ENCODE measurements at places on chromosomes 13 and 19.

GRCh38 chr13:98228661-98229341 lies 51.7 kb upstream of the RNF113B start:
- DNase-seq: no peak

DNA sequence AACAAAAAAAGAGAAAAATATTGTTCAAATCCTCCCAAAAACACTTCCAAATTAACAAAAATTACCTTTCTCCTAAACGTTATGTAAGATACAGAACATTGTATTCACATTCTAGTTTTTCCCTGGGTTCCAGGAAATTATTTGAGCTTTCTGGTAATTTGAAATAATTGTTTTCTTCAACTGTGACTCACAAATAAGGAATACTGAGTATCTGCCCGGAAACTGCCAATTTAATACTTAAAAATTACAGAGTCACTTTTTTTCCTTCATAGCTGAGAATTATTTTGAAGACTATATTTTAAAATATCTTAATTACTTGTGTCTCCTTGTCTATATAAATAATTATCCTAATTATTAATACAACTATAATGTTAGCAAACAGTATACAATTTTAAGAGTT lies 709.0 kb upstream of the ARGLU1 start:
- no peak for DNase-seq

DNA sequence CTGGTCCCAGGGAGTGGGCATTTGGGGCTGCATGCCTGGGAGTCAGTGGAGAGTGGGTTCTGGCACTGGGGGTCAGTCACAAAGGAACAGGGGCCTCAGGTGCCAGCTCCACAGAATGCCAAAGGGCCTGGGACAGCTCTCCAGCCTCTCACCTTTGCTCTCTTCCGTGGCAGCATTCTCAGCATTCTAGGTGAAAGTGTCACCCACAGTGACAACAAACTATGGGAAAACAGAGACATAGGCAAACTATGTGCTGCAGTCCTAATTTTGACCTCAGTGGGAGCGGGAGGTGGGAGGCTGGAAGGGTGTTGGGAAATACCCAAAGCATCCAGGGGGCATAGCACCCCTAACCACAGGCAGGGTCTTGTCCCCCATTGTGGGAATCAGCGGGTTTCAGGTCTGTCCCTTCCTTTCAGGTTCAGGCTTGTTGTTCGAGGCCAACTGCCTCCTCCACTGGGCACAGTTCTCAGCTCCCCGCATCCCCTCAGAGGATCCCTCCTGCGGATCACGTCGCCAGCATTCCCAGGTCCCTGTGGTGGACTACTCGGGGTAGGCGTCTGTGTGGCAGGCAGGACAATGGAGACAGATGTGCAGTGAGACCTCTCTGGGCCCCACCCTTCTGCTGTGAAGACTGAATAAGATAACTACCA lies 52.4 kb downstream of the TSHZ3 start:
- DNase-seq: no peak

- peak; percentile 70 for DNase-seq
Measured at GRCh38 chr19:38233740-38234251, 9.8 kb upstream of the DPF1 start.

GRCh38 chr13:49454388-49455006 lies 10.4 kb downstream of the SETDB2 start:
- no peak for DNase-seq

DNA sequence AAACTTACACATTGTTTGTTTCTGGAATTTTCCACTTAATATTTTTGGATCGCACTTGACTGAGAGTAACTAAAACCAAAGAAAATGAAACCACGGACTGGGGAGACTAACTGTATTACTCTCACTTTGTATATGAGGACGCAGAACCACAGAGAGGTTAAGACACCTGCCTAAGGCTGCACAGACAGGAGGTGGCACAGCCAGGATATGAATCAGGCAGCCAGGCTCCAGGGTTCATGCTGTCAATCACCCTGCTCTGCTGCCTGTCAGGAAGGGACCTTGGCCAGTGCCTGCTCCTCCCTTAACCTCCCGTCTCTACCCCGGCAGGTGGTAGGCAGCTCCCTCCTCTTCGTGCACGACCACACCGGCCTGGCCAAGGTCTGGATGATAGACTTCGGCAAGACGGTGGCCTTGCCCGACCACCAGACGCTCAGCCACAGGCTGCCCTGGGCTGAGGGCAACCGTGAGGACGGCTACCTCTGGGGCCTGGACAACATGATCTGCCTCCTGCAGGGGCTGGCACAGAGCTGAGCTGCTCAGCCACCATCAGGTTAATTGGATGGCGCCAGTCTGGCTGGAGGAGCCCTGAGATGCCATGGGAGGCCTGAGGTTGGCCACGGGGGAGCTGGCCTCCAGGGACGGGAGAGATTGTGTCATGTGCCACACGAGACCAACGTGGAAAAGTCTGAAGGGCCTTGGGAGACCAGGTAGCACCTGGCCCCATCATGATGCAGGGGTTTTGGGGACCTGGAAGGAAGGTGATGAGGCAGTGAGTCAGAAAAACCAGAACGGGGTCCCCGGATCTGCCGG lies 11.0 kb downstream of the ACTMAP start:
- no peak for DNase-seq

- DNase-seq: no peak
Measured at GRCh38 chr19:13401388-13401787, 104.9 kb downstream of the CACNA1A start.

GRCh38 chr13:46210362-46211083 lies 1.2 kb upstream of the LRRC63 start:
- DNase-seq: no peak

DNA sequence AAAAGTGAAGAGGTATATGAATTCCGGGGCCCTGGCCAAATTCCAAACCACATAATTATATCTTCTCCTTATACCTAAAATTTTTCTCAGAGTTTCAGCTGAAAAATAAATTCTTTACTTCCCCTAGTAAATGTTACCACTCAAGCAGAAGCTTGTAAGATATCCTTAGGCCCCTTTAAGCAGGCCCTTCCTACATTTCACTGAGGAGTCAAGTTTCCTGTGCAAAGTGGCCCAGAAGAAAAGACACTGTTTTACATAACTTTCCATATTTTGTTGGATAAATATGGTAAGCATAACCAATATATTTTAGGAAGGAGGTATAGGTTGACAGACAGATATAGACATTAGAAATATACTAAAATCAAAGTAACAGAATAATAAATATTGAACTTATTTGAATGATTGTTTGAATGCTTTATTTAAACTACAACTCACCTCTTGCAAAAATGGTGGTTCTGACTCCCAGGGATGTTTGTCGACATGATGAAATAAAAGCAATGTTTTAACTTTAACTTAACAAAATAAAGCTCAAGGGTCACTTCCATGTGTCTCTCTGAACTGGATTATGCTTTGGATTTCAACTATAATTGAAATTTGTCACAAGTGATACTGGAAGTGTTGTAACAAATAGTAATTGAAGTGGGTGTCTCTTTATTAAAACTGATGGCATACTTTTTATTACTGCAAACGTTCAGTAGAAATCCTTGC lies 141.2 kb downstream of the SPRY2 start:
- DNase-seq: no peak

- DNase-seq: peak; percentile 86
Measured at GRCh38 chr19:11339254-11340098, at the start of gene RAB3D. TSS of gene RAB3D (minus strand) at chr19:11339657. CDS start at chr19:11337399, 2,258 bp downstream.

- no peak for DNase-seq
Measured at GRCh38 chr13:30920162-30920909, 12.1 kb upstream of the TEX26 start.

DNA sequence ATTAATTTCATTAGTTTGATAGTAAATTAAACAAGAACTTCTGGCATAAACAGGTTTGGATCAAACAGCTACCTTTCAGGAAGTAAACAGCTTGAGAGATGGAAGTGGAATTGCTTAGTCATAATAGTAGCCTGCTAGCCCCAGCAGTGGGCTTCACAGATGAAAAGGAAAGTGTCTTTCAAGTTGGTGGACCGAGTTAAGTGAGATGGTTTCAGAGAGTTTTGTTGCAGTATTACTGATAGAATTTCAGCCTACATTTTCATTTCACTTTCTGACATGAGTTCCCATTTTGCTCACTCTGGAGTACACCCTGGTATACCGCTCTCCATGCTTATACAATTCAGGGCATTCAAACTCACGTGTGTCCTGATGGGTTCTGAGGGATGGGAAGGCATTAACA lies 2.0 kb upstream of the PTOV1 start:
- DNase-seq: no peak

DNA sequence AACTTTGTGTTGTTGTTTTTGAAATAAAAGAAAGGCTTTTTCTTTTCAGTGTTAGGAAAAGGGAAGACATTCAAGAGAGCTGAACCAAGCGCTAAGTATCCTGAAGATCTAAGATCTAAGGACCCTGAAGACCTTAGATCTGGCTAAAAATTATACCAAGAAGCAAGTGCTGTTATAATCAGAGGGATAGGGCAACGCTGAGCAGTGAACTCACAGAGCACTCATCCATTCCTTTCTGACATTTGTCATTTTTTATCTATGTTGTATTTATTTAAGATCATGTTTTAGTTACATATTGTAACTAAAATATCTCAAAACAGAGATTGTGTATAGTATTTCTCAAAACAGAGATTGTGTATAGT lies 60.5 kb upstream of the FAM216B start:
- no peak for DNase-seq

DNA sequence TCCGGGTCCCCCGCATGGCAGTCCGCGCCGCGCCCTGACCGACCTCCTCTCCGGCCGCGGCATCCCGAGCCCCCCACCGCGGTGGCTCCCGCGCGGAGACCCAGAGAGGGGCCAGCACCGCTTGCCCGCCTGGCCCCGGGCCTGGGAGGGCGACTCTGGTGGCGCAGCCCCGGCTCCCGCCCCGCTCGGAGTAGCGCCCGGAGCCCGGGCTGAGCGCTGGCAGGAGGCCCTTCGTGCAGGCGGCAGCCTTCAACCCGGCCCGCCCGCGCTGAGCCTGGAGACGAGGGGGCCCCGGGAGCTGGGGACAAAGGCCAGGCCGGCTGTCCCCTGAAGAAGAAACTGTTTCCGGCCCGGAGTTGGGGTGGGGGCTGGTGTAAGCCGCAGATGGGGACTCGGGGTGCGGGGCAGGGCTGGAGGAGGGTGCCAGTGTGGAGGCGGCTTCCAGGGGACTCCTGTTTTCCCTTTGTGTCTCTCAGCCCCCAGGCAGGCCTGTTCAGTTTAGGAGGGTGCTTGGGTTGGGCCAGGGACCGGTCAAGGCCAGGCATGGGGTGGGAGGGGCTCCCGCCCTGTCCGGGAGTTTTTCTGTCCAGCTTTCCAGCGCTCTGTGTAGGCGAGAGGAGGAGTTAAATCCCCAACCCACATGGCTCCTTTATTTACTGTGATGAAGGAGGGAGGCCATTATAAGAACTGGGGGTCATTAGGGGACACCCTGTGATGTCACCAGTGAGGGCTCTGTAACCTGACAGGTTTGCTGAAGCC lies 935 bp downstream of the LRP3 start:
- DNase-seq: no peak

DNA sequence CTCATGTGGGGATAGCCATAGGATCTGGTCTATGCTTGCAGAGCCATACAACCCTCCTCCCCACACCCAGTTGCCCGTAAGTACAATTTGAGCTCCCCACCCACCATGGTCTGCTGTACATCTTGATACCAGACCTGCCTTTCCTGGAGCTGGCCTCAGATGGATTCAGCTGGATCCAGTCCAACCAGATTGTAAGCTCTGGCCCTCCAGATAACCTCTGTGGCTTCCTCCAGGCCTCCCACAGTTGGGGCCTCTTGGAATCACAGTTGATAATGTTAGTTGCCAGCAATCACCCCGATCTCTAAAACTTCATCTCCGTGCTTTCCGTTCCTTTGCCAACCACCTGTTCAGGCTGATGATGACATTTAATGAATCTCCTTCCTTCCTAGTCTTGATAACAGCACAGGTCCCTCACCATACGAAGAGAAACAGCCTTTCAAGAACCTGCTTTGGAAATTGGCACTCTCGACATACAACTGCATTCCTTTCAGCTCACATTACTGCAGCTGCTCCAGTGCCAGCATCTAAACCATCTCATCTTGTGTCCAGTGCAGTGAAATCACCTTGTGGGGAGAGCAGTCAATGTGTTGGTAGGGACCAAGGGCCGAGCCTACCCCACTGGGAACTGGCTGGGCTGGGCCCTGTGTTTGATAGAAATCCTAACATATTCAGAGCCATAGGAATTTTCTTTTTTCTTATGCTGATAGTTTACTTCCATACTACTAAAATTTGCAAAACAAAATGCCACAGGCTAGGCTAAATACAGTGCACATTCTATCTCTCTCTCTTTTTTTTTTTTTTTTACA lies 15.1 kb upstream of the FOXO1 start:
- no peak for DNase-seq

DNA sequence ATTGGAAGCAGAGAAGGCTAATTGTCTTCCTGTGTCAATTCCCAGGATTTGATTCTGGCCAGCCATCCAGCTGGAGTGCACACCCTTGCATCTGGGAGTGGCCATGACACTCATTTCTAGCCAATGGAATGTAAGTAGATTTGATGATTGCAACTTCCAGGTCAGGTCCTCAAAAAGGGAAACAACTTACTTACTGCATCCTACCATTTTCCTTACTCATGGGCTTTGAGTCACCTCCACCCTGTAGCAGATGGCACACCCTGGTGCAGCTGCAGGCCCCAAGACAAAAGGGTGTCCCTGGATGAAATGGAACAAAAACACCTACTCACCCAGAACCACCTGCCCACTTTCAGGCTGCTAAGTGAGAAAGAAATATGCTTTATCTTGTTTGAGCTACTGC lies 27.3 kb upstream of the MPHOSPH8 start:
- no peak for DNase-seq

DNA sequence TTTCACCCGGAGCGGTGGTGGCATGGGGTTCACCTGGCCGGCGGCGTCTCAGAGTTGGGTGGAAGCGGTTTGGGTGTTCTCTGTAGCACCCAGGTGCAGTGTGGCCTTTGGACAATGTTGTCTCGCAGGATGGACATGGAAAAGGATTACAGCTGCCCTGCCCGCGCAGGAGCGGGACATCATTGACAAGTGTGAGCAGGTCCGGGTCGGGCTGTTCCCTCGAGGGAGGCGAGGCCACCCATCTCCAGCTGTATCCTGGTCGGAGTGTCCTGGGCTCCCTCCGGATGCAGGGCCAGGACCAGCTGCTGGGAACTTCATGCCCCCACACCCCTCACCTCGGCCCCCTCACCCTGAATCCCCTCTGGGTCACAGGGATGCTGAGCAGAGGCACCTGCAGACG lies 7.8 kb upstream of the ZNF14 start:
- DNase-seq: no peak

GRCh38 chr19:17565611-17566010 lies 10.2 kb downstream of the COLGALT1 start:
- DNase-seq: no peak

GRCh38 chr13:109939180-109939579 lies 152.8 kb upstream of the IRS2 start:
- DNase-seq: no peak

- DNase-seq: no peak
Measured at GRCh38 chr13:101917833-101918661, 465.6 kb downstream of the ITGBL1 start.

GRCh38 chr13:98738213-98738612 lies 14.3 kb downstream of the SLC15A1 start:
- DNase-seq: no peak
